Activated CD8-positive, alpha-beta memory T cell treated with anti-CD3 and anti-CD28 coated beads, Interleukin-2, amount 50 U/mL, for 4 hours (primary cell): ENCODE measurements at places on chromosomes 6 and 20.

DNA sequence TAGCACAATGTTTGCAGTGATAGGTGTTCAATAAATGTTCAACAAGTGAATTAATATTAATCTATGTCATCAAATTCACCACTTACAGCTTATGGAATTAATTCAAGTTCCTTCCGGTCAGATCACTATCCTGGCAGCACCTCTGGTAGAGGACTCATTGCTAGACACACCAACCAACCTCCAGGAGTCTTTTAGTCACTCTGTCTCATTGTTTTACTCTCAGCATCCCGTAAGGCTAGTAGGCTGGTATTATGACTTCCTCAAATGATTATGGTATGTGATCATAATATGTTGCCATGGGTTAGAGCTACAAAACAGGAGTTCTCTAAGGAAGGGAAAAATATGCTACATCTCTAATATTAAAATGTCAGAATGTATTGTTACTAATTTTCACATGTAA, 21.7 kb upstream of the MMS22L start:
- DNase-seq: no peak

DNA sequence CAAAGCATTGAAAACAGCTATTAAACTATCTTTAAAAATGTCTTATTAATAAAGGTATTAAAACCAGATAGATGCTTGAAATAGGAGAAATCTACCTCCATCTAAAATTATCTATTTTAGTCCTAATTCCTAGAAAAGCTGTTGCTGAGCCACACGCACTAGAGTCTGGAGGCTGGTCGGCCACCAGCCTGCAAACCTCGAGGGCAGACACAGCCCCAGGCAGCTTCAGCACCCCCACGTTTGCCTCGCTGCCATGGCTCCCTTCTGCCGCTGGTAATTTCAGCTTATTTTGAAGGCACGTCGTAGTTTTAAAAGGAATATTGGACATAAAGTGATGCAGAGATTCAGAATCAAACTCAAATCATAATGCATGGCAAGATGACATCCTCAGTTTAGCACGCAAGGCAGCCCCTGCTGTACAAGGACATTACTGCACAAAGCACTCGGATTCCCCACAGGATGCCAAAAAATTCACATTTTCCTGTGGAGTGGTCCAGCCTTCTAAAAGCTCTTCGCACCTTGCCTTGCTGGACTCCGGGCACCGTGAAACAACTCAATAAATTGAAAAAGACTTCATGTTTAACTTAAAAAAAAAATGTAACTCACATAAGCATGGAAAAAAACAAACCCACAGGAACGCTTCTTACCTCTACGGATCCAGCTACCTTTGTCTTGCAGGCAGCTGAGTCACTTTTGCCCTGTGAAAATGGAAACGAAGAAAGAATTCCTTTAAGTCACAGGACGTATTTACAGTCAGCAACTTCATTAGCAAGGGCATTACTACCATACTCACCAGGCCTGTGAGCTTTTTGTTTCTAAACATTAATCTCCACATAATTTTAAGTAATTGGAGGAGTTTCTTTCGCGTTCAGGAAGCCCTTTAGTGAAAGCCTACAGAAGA, 143.4 kb upstream of the RPS6KA2 start:
- DNase-seq: no peak

- no peak for DNase-seq
Measured at GRCh38 chr6:80235647-80236046, 129.2 kb downstream of the BCKDHB start.

DNA sequence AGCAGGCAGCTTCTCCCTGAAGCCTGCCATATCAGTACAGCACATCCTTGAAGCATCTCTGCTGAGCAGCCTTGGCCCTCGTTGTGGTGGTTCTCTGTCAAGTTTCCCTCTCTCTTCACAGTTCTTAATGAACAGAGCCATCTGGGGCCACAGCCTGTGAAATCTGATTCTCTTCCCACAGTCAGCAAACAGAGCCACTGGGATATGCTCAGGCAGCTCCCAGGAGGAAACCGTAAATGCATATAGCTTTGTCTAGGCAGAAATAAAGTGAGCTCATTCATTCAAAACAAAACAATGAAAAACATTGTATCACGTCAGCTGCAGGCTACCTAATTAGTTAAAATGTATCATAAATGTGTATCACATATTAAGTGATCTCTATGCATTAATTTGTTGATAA, 80.3 kb downstream of the TBC1D7 start:
- DNase-seq: no peak

DNA sequence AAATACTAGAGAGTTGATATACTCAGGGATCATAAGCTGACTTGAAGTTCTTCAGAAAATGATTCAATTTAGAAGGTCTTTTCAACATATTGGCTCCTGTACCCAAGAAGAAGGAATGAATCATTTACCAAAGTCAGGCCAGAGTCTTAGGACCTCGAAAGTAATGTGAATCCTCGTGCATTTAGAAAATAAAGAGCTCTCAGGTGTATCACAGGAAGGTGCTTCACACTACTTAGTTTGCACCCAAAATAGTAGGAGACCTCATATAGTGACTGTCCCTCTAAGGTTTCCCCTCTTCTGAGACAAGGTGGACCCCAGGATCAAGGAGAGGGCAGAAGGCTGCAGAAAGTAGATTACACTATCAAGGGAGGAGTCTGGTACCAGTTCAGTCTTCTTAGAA, 71.8 kb downstream of the F13A1 start:
- DNase-seq: no peak

GRCh38 chr20:10708351-10709185, 34.8 kb upstream of the JAG1 start:
- DNase-seq: no peak

DNA sequence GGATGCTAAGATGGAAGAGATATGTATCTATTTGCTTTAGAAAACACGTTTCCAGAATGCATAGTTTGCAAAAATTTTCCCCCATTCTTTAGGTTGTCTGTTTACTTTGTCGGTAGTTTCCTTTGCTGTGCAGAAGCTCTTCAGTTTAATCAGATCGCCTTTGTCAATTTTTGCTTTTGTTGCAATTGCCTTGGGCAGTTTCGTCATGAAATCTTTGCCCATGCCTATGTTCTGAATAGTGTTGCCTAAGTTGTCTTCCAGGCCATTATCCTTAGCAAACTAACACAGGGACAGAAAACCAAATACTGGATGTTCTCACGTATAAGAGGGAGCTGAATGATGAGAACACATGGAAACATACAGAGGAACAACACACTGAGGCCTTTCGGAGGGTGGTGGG, 454.2 kb upstream of the SLC35B3 start:
- DNase-seq: no peak

DNA sequence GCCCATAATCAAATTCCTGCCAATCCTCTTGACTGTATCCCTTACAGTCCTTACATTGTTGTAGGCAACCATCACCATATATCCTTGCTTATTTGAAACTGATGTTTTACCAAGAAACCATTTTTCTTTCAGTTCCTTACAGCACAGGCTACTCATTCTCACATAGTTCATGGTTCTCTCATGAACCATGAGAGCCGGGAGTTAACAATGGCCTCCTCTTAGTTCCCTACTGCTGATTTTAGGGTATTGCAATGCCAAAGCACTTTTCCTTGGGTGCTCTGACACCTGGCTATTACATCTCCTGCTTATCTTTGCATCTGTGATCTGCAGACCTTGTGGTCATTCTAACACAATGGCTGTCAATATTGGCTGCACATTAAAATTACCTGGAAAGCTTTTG, 133.4 kb downstream of the MYB start:
- DNase-seq: no peak

DNA sequence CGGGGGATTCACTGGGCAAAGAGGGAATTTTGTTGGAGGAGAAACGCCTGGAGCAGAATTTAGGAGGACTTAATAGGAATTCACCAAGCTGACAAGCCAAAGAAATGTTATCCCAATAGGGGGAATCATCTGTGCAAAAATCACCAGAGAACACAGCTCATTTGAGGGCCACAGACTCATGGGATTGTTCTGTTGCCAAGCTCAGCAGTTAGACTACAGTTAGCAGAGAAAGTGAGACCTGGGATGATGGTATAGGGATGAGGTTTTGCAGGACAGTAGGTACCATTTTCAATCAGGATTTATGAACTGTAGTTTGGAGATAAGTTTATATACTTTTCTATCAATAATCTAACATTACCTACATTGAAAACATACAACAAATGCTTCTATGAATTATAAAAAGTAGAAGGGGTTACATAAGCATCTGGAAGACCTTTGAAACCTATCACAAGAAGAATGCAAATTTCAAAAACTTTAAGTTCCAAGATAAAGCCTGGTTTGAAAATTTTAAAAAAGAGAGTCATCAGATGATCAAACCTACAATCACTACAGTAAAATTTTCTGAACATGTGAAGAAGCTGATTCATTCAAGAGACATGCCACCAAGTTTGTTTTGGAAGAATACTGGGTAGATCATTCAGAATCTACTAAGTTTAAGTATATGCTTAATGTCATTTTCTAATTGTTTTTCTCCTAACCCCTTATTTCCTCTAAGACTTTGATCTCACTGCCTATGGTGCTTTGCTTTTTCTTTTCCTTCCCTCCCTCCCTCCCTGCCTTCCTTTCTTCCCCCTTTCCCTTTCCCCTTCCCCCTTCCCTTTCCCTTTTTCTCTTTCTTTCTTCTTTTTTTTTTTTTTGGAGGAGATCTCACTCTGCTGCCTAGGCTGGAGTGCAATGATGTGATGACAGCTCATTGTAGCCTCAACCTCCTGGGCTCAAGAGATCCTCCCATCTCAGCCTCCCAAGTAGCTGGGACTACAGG, 81.5 kb downstream of the KIF13A start:
- DNase-seq: no peak

DNA sequence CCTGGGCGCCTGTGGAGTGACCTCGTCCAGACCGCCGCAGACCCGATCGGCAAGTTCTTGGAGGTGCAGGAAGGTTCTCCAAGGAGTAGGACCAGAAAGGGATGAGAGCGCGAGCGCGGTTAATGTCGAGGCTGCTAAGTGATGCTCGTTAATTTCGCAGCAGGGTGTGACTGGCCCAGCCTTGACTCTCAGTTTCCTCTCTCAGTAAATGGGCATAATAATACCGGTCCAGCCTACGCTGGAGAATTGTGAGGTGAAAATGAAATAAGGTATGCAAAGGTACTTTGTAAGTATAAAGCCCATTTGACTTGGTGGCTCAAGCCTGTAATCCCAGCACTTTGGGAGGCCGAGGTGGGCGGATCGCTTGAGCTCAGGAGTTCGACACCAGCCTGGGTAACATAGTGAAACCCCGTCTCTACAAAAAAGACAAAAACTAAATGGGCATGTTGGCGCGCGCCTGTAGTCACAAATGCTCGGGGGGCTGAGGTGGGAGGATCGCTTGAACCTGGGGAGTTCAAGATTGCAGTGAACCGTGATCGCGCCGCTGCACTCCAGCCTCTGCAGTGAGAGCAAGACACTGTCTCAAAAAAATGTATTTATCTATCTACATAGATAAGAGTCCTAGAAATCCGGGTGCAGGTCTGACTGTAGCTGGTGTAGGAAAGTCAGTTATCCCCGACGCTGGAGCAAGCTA, 634 bp upstream of the BTBD9 start:
- peak; percentile 16 for DNase-seq

GRCh38 chr20:48146877-48147276, 361.6 kb upstream of the SULF2 start:
- no peak for DNase-seq

DNA sequence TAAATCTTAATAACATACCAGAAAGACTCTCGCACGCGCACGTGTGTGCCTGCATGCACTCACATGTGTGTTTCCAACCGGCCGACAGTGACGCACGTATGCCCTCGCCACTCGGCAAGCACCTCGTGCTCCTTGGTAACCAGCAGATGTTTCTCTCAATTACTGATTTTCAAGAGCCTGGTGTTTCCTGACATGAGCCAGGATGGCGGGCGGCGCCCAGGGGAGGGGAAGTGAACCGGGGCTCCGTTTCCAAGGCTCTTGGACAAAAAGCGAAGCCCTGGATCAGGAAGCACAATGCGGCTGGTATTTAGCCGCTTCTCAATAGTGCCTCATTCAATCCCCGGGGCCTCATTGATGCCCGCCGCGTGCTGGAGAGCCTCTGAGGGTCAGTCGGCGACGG, 37.7 kb downstream of the PMEPA1 start:
- DNase-seq: no peak

- no peak for DNase-seq
Measured at GRCh38 chr20:53162251-53162835, 190.2 kb downstream of the TSHZ2 start.

- no peak for DNase-seq
Measured at GRCh38 chr6:63418741-63419140, 99.0 kb upstream of the LGSN start.

GRCh38 chr6:154594496-154595198, 84.2 kb upstream of the CNKSR3 start:
- no peak for DNase-seq

DNA sequence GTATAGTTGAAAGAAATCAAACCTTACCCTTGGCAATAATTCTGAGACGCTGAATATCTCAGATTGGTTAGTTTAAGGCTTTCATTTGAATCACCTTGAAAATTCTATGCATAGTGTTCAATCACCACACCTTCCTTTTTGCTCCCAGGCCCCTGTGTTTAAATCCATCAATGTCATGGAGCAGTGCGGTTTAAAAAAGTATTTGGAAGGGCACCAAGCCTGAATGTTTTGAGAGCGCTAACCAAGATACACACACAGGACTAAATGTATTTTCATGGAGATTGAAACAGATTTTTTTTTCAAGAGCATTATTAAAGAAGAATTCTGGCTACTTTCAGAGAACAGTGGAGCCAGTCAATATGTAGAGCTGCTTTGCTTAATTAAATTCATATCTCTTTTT, 195.7 kb downstream of the CENPW start:
- no peak for DNase-seq

DNA sequence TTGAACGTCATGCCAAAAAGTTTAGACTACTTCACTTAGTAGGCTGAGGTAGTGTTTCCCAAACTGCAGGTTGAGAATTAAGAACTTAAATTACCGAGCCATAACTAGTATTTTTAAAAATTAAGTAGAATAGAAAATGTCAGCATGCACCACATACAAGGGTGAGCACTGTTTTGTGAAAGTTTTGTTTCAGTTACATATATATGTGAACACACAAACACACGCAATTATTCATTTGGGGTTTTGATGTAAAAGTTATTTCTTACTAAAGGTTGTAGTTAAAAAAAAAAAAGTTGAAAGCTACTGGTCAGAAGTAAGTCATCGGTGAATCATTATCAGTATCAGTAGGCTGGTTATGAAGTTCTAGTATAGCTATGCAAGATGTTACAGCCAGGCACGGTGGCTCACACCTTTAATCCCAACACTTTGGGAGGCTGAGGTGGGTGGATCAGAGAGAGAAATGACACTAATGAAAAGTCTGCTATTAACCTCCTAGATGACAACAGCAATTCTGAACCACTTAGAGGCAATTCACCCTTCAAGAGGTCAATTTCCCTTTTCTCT, 24.1 kb downstream of the FASTKD5 start:
- DNase-seq: no peak

DNA sequence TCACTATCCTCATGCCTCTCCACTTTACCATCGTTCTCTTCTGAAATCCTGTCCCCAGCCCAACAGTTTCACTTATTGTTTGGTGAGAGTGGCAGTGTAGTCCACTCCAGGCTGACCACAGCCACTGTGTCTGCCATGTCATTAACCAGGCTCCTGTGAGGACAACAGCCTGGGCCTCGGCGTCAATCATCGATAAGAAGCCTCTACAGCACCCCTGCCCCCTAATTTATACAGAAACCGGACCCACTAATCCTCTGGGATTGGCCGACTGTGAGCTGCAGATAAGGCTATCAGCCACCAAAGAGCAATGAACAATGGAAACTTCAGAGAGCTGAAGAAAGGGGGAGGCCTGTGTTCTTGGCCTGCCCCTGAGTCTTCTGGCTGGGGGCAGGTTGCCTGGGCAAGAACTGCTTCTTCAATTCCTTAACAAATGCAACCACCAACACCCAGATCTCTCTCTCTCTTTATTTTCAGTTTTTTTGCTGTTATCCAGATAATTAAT, 3.4 kb downstream of the EGFL8 start:
- DNase-seq: no peak

GRCh38 chr20:62624719-62625453, 17.4 kb upstream of the SLCO4A1 start:
- DNase-seq: no peak
